ENCODE measurements at places on chromosomes 13 and 19.
A peak's percentile ranks its signal among the peaks of the same experiment; 100 is the strongest.

DNA sequence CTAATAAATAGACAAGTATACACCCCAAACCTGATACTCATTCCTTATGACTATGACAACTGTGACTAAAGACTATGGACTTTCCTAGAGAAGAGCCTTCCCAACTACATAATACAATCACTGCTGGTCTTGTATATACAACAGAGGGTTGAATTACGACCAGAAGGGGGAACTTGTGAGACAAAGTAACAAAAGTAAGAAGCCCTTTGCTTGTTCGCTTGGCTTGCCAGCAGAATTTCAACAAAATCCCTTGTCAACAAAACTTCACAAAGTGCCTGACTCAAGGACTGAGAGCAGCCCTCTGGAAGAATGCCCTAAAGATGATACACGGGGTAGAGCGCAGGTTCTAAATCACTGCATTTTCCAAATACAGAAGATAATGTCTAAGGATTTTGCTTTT lies 99.4 kb downstream of the WASF3 start:
- DNase-seq: no peak

DNA sequence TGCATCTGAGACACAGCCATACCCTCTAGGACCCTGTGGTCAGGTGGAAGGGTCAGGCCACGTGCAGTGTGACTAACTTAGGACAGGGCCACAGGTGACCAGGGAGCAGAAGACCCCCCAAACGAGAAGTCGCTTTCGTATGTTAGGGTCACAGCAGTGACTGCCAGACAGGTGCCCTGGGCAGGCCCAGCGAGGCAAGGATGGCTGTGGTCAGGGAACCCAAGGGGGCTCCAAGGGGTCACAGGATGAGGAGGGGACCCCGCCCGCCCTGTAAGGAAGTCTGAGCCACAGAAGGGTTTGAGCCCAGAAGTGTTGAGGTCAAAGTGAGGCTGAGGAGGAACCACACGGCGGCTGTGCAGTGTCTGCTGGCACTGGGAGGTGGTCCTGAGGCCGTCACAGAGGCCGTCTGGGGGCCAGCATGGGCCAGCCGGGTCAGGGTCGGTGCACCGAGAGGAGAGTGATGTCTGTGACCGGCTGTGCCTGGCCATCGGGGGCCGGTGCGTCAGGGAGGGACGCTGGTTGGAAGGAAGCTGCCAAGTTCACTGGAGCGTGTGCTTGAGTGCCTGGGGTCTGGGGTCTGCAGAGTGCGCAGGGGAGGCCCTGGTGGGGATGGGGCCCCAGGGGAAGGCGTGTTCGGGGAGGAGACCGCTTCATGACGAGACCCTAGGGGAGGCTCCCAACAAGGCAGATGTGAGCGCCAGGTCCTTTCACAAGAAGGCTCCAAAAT lies 24.8 kb upstream of the TMEM255B start:
- DNase-seq: no peak

DNA sequence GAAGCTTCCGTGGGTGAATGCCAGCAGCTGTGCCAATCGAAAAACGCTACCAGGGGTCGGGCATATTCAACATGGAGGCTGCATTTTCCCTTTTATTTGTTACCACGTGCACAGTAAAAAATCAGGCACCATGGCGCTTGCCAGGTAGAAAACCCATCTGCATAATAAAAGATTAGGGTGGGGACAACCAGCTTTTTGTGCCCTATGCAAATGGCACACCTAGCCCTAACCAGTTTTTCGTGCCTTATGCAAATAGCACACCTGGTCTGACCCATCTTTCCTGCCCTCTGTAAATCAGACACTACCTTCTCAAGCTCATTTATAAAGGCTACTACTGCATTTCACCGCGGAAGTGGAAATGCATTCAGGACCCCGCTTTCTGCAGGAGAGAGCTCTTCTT lies 62.1 kb upstream of the FREM2 start:
- no peak for DNase-seq

- no peak for DNase-seq
Observed at GRCh38 chr13:21898945-21899344, 228.1 kb downstream of the FGF9 start.

- DNase-seq: peak; percentile 81
Observed at GRCh38 chr13:76965759-76966421, 17.6 kb downstream of the ACOD1 start.

- no peak for DNase-seq
Observed at GRCh38 chr13:30725326-30726085, 9.8 kb upstream of the ALOX5AP start.

DNA sequence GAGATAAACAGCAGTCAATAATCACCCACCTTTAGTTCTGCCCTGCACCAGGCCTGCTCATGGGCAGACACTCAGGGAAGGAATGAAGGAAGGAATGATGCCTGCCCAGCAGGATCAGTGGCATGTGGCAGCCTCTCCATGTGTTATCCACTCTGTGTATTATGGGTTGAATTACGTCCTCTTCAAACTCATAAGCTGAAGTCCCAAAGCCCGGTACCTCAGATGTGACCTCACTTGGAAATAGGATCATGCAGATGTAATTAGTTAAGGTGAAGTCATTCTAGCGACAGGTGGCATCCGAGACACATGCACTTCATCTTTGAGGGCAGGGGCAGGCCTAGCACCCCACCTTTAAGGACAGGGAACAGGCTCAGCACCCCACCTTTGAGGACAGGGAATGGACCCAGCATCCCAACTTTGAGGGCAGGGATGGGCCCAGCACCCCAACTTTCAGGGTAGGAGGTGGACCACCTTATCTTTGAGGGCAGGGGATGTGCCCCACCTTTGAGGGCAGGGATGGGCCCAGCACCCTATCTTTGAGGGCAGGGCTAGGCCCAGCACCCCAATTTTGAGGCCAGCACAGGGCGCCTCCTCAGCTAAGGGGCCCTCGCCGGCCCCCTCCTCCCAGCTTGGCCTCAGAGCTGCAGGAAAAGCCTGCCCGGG lies 127.6 kb downstream of the URI1 start:
- DNase-seq: no peak

DNA sequence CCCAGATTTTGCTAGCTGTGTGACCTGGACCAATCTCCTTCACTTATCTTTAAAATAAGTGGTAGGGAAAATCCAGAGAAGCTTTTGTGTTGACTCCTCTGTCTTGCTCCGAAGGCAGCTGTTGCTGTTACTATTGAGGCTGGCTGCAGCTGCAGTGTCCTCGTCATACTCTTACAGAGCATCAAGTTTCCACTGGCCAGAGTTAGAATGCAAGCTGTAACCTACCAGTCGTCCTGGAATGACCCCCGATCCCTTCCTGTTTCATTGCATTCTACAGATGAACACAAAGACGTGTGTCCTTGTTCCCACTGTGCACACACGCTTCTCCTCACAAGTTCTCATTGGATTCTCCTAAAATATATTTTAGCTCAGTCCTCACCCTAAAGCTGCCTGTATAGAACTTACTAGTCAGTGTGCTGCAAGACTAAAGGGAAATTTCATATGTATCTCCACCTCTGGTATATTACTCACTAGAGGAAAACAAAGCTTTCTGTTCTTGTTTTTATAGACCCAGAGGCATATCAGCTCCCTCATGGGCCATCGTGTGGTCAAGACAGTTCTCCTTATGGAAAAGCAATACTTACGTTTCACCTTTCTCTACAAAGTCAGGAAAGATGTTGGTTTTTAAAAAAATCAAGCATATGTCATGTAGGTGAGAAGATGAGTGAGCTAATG lies 589.8 kb downstream of the LMO7 start:
- no peak for DNase-seq

GRCh38 chr13:71493189-71493588 lies 373.8 kb downstream of the DACH1 start:
- no peak for DNase-seq

DNA sequence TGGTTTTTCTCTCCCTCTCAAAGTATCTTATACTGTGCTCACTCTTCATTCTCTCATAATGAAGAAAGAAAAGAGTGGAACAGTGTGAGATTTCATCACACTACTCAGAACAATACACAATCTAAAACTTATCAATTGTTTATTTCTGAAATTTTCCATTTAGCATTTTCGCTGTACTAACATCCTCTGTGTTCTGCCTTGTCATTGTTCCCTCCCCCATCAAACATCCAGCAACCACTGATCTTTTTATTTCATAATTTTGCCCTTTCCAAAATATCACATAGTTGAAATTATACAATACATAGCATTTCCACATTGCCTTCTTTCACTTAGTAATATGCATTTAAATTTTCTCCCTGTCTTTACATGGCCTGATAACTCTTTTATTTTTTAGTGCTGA lies 658.7 kb downstream of the SLITRK1 start:
- DNase-seq: no peak

DNA sequence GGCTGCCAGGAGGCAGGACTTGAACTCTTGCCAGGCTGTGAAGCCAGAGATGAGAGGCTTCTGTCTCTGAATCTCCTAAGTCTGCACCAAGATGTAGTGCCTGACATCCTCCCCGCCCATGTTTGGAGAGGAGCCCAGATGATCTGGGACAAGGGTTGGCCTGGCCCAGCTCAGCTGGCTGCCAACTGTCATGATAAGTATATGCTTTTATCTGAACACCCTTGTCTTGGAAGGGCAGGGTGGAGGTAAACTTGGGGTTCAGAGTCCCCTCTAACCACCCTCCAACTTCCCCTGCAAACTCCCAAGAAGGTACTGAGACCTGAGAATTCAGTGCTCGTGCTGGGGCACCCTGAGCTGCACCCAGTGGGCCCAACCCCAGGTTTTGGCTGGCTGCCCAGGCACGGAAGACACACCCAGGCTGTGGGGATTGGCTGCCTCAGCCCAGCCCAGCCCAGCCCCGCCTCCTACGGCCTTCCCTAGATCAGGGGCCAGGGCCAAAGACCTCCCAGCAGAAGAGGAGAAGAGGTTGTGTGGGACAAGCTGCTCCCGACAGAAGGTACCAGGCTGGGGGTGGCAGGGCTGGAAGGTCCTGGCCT lies at the start of gene CYP4F12:
CYP4F12 (plus strand) TSS at position 508 of the 596 bp plus-strand sequence. CDS start 443 bp downstream, outside the sequence.
- peak; percentile 27 for DNase-seq

- DNase-seq: no peak
Observed at GRCh38 chr13:90928109-90928508, 419.4 kb upstream of the MIR17HG start.

GRCh38 chr13:39374741-39375189 lies 228.2 kb downstream of the LHFPL6 start:
- no peak for DNase-seq

DNA sequence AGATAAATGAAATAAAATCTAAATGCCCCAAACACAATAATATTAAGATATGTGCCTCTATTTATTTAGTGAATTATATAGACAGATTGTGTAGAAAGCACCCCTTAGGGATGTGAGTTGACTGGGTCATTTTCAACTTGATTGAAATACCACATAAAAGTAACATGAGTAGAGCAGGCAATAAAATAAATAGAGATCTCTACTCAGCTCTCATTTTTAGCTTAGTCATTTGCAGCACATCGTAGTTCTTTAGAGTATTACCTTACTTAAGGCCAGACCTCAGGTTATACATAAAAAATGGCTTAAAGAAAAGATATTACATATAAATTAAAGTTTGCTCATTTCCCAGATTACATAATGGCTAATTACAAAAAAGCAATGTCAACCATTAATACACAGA lies 1525.6 kb upstream of the PRR20A start:
- no peak for DNase-seq

DNA sequence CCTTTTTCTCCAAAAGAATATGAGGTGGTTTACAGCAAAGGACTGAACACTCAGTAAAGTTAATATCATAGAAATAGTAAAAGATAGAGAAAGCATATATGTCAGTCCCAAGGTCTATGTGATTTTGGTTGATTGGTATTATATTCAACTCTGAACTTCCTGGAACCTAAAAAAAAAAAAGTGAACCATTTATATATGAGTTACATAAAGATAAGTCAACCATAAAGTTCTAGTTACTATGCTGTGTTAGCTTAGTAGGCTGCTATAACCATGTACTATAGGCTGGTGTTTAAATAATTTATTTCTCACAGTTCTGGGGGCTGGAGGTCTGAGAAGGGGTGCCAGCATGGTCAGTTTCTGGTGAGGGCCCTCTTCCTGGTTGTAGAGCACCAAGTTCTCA lies 475.6 kb downstream of the KLF12 start:
- DNase-seq: no peak

DNA sequence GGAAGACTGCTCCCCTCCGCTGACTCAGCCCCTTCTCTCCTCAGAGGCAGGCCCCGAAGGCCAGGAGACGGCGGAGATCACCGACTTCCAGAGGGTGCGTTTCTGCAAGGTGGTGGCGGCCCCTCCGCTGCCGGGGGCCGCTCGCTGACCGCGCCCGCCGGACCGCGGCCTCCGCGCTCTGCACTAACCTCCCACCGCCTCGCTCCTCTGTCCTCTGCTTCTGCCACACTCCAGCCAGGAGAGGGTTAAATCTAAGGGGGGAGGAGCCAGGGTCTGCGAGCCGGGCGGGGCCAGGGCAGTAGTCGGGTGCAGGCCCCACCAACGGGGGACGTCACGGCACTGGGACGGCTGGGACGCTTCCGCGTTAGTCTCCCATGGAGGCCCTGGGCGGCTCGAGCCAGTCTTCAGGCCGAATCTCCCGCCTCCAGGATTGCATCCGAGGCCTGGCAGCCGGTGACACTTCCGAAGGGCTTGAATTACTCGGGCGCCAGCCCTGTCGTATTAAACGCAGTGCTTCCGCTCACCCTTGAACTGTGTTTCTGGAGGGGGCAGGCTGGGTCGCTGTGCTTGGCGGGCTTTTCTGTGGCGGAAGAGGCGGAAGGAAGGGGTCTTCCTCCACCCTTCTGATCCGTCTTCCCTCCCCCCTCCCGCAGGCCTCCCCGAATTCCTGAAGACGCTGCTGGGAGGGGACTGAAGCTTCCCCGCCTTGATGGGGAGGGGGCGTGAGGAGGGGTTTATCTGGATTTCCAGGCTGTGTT lies 1.2 kb upstream of the INAFM1 start:
- DNase-seq: peak; percentile 92

GRCh38 chr13:24038841-24039330 lies 121.6 kb upstream of the SPATA13 start:
- no peak for DNase-seq
